ENCODE measurements at places on chromosomes 4 and X.

DNA sequence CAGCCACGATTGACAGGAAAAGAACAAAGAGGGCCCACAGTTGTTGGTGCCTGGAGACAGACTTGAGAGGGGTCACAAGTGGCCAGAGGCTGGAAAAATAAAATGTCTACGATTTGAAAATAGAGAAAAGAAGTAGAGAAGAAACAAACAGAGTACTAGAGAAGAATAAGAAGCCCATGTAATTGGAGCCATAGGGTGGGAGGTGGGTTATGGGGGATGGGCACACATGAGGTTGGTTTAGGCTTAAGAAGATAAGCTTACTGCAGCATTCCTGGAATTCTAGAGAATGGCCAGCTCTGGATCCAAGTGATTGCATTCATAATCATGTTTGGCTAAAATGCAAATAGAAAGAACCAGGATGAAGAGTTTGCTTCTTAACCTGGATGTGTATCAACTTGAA is 210.7 kb downstream of the MAML3 start:
- no peak for DNase-seq

GRCh38 chr4:115090483-115091075 is 22.8 kb downstream of the NDST4 start:
- DNase-seq, result no peak

- no peak for DNase-seq
Measured at GRCh38 chrX:46209037-46209436, 336.2 kb downstream of the ZNF674 start.

GRCh38 chr4:132015321-132015720 is 1133.8 kb upstream of the PCDH10 start:
- no peak for DNase-seq

GRCh38 chr4:1596393-1596792 is 87.7 kb downstream of the FAM53A start:
- no peak for DNase-seq

- DNase-seq, result no peak
Measured at GRCh38 chr4:52638717-52639116, 20.4 kb downstream of the USP46 start.

GRCh38 chr4:78092850-78093249 is 35.7 kb downstream of the FRAS1 start:
- no peak for DNase-seq

DNA sequence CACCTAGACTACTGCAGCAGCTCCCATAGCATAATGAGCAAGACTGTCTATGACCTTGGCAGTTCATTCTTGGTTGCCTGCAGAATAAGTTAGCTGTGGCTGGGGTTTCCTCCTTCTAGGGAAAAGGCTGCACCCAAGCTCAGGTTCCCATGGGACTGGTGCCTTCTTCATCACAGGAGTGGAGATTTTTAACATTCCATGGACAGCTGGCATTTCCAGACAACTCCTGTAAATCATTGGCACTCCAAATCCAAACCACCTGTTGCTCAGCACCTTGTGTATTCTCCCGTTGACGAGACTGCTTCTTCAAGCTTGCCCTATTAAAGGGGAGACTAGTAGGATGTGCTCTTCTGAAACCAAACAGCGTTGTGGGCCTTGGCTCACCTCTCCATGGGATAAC is 7.8 kb upstream of the NUP54 start:
- no peak for DNase-seq

DNA sequence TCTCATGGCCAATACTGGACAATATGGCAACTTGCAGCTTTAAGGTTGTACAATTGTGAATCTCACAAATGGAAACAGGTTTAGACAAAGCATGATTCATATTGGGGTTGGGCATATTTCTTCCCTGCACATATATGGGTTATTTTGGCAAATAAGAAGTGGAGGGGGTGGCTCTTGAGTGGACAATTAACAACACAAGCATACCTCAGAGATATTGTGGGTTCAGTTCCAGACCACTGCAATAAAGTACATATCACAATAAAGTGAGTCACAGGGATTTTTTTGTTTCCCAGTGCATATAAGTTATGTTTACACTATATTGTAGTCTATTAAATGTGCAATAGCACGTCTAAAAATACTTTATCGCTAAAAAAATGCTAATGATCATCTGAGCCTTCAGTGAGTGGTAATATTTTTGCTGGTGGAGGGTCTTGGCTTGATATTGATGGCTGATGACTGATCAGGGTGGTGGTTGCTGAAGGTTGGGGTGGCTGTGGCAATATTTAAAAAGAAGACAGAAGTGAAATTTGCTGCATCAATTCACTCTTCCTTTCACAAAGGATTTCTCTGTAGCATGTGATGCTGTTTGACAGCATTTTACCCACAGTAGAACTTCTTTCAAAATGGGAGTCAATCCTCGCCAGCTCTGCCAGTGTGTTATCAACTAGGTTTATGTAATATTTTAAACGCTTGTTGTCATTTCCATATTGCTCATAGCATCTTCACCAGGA is 50.5 kb upstream of the OGT start:
- no peak for DNase-seq

DNA sequence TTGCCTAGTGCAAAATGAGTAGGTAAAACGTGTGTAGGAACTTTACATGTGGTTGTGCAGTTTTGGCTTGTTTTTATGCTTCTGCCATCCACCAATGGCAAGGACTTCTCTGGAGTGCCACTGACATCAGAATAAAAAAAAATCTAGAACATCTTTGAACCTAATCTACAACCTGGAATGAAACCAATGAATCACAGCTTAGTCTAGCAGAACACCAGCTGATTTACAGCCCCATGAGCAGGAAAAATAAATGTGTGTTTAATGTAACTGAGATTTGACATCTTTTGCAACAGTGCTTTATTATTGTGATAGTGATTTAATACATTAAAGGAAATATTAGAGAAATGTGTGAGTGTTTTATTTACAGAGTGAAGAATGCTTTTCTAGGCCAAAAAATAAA is 995.1 kb downstream of the PCDH7 start:
- no peak for DNase-seq

GRCh38 chr4:126004941-126005340 is 690.2 kb downstream of the FAT4 start:
- no peak for DNase-seq

Measured in stimulated activated CD8-positive, alpha-beta memory T cell treated with anti-CD3 and anti-CD28 coated beads, Interleukin-7, amount 100 ng/mL, for 1 hour (primary cell).